Right lung (tissue), 10 donors: ENCODE measurements at places on chromosomes 4 and X. TPM values are rescaled to one million over a fixed set of nuclear protein-coding genes. Genes with fewer than 3 reads are reported as not detected.

DNA sequence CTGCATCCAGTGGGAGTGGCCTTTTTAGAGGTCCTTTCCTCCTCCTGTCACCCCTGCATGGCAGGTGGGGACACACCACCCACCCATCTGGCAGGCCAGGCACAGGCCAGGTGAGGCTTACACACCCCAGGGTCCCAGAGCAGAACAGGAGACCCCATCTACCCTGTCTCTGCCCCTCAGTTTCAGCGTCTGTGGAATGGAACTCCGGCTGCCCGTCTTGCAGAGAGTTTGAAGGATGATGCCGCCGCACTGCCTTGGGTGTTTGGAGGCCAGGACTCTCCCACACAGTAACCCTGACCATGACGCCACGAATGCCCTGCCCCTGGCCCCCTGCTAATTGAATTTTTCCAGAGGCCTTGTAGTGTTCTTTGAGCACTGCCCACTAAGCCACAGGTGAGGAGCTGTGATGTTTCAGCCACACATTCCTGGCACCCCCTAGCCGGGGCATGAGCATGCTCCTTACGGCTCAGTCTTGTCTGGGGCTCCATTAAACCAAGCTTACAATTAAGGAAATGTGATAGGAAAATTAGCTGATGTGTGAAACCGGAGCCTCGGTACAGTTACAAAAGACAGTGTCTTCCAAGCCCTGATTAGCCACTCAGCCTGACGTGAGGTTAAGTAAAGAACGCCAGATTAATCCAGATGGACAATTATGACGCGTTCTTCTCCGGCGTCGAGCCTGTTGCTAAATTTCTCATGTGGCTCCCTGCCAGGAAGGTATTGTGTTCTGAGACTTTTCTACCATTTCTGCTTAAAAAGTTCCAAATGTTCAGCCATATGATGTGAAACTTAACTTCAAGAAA, 39.3 kb downstream of the HMX1 start:
- no peak for DNase-seq

DNA sequence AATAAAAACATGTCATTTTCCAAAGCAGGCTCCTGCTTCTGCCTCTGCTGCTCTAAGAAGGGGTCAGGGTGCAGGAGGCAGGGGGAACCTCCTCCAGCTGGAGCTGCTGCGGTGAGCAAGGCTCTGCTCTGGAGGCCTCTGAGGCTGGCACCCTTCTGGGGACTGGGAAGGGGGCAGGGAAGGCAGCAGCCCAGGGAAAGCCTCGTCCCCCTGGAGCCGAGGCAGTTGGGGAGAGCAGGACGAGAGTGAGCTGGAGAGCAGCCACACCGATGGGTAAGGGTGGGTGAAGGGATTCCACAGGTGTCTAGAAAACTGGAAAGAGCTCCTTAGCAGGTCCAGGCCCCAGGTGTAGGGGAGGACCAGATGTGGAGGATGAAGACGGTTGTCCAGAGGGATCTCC, 2.0 kb upstream of the CTAG2 start:
- DNase-seq, result no peak

- DNase-seq, result peak; percentile 47
Measured at GRCh38 chrX:132718431-132718958, 229.7 kb upstream of the MBNL3 start.

- DNase-seq, result no peak
Measured at GRCh38 chr4:107835406-107835805, 10.7 kb downstream of the SGMS2 start.

DNA sequence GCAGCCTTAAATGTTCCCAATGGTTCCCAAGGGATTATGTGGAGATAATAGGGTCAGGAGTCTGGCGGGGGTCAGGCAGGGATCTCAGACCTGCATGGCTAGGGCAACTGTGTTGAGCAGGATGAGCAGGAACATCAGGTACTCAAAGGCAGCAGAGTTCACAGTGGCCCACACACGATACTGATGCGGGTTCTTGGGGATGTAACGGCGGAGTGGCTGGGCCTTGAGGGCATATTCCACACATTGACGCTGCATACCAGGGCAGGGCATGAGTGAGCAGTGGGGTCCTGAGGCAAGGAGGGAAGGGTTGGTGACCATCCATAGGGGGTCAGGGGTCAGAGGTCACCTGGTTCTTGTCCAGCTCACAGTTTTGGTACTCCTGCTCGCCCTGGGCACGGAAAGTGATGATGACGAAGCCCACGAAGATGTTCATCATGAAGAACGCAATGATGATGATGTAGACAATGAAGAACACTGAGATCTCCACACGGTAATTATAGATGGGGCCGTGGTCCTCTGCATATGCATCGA, 15.1 kb upstream of the SYP start:
- DNase-seq, result no peak

DNA sequence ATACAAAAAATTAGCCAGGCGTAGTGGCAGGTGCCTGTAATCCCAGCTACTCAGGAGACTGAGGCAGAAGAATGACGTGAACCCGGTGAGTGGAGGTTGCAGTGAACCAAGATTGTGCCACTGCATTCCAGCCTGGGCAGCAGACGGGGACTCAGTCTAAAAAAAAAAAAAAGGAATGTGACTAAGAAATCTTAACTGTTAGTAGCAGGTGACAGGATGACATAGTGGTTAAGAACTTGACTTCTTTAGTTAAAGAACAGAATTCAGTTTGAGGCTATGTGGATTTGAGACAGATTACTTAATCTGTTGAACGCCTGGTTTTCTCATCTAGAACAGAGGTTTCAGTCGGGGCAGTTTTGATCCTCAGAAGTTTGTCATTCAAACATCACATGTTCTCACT, 3.2 kb downstream of the TRMT44 start:
- no peak for DNase-seq

- DNase-seq, result no peak
Measured at GRCh38 chrX:148416931-148417330, 83.5 kb upstream of the AFF2 start.

DNA sequence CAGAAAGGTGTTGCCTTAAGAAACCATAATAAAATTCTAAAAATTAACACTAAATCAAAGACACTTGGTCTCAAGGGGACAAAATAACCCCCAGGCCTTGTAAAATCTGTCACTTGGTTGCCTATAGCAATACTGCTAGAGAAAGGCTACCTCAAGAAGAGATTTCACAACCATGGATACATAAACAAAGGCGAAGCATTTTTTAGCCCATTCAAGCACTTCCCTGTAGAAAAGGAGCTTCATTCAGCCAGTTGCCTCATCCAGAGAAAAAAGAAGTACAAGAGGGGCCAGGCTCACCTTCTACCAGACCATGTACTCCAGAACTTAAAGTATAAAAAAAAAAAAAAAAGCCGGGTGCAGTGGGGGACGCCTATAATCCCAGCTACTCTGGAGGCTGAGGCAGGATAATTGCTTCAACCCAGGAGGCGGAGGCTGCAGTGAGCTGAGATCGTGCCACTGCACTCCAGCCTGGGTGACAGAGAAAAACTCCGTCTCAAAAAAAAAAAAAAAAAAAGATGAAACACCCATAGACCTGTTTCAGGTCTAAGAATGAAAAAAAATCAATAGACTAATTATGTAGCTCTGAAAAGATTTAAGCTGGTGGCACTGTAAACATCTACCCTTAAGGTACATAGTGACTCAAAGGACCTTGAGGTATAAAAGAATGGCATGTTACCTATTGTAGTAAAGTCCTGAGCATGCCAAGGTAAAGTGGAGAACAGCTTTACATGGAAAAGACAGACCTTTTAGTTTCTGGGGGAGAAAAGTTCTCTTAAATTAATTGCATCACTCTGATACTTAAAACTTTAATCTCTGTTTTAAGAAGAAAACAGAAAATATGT, 18.0 kb downstream of the RUFY3 start:
- no peak for DNase-seq

DNA sequence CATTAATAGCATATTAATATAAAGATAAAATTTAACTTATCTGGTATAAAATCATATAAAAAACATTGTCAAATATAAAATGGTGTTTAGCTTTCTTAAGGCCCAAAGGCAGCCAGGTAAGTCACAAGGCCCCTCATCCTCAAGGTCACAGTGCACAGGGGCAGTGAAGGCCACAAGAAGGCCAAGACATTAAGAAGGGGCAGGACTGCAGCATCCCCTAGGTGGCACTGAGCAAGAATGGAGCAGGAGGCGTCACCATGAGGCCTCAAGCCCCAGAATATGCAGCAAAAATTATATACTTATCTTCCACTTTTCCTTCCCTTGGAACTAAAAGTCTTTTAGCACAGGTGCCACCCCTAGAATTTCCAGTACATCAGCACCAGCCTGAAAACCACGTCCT, 49.5 kb upstream of the MAGEA8 start:
- DNase-seq, result no peak

DNA sequence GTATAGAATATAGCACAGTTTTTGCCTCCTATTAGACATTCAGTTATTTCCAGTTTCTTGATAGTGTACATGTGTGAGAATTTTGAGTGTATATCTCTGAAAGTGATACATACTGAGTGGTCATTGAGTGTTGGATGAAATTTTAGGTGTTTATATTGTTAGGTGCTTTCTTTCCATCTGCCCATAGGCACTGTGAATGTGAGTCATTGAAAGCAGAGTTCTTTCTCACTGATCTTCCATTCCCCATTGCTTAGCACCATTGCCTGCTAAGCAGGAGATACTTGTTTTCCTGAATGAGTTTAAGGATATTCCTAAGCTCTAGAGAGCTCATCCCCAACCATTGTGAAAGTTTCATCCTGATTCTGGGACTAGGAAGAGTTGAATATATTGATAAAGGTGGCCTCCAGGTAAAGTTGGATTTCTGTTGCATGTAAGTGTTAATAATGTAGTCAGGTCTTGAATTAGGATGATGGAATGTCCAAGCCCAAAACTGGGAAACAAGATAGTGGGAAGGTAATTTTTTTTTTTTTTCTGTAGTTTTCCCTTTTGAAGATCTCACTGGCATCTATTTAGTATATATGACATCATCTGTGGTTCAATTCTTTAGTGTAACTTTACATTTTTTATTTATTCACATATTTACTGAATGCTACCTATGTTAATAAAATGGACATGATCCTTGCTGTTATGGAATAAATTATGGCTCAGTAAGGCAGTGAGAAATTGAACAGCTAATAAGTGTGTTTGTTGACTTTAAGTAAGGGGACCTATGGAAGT, 22.1 kb downstream of the UBE2K start:
- no peak for DNase-seq

- DNase-seq, result no peak
Measured at GRCh38 chrX:143994206-143994605, 110.3 kb downstream of the UBE2NL start.

DNA sequence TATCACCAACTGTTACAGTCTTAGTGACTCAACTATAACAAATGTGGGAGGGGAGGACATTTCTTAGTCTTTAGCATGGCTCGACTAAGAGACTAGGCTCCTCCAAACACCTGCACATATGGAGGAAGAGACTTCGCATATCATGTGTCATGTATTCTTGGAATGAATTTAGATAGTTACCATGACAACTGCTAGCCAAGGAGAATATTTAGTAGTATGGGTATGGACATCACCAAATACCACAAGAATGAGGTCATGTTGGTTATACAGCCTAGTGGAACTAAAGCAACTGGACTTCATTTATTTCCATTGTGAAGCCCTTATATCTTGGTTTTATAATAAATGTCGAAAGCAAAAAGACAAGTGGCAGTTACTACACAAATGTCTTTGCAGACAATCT, 512.3 kb downstream of the CFAP47 start:
- no peak for DNase-seq

DNA sequence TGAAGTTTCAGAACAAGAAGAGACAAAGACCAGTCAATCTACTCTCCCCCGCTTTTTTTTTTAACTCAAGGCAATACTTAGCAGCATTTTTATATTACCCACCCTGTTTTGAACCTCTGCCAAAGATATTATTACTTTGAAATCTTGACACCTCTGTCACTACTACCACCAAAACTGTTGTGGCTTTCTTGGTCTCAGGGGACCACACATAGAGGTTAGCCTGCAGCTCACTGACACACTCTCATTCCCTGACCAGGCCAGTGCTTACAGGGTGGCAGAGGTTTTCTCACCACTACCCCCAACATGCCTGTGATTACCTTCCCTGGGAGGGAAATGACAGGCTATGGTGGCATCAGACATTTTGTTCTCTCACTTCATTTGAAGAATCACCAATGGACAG, 137.4 kb upstream of the STIM2 start:
- no peak for DNase-seq

- DNase-seq, result no peak
Measured at GRCh38 chr4:61299316-61299715, 99.2 kb downstream of the ADGRL3 start.

- no peak for DNase-seq
Measured at GRCh38 chr4:177275999-177276398, 33.7 kb upstream of the NEIL3 start.

- DNase-seq, result peak; percentile 34
Measured at GRCh38 chrX:33725535-33726210, 406.4 kb downstream of the FAM47A start.

DNA sequence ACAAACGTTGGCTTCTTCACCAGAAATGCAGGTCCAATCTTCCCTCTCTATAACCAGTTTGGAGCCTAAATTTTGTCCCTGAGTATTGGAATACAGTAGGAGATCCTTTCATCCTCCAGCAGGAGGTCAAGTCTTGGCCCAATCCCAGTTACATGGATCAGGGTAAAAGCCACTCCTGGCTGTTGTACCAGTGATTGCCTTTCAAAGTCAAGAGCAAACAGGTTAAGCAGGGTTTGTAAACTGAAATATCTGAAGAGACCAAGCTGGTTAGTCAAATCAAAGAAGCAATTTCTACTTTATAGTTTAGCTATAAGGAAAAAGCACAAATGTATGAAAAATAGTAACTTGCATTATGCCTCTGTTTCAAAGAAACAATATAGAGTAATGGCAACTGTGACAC, 329.4 kb downstream of the NAF1 start:
- DNase-seq, result no peak

- no peak for DNase-seq
Measured at GRCh38 chrX:106897259-106897658, 5.9 kb downstream of the RIPPLY1 start.

Gene CC2D2A
- 56.5 TPM for polyA plus RNA-seq

Gene ZDHHC15
- 4.0 TPM for polyA plus RNA-seq

Gene ADGRG4
- not detected for polyA plus RNA-seq

Gene DCAF12L2
- polyA plus RNA-seq, result 0.38 TPM

Gene IL2
- not detected for polyA plus RNA-seq

Gene ADH1A
- polyA plus RNA-seq, result 17.0 TPM

Gene MID1
- 31.5 TPM for polyA plus RNA-seq

Gene UNC5C
- polyA plus RNA-seq, result 39.3 TPM

Gene CYBB
- 17.9 TPM for polyA plus RNA-seq

Gene TIMP1
- 130 TPM for polyA plus RNA-seq

Gene RADX
- 17.4 TPM for polyA plus RNA-seq
